ENCODE measurements at places on chromosomes 7 and 10.

GRCh38 chr10:126391192-126391885, 3.1 kb upstream of the ADAM12 start:
- no peak for DNase-seq

DNA sequence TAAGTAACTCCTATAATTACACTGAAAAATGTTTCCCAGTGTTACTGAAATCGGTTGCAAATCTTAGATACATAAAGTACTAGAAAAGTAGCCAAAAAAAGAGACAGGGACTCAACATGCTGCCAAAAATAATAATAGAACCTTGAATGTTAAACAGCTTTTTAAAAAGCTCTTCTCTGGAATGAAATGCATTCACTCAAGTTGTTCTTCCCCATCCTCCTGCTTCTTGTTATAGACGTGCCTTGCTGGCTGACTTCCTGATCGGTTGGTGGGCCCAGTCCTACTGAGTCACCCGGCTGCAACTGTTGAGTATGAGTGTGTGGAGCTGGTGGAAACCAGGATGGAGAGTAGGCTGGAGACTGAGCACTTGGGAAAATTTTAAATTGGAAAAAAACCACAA, 30.6 kb upstream of the RAPGEF5 start:
- DNase-seq, result peak; percentile 68

DNA sequence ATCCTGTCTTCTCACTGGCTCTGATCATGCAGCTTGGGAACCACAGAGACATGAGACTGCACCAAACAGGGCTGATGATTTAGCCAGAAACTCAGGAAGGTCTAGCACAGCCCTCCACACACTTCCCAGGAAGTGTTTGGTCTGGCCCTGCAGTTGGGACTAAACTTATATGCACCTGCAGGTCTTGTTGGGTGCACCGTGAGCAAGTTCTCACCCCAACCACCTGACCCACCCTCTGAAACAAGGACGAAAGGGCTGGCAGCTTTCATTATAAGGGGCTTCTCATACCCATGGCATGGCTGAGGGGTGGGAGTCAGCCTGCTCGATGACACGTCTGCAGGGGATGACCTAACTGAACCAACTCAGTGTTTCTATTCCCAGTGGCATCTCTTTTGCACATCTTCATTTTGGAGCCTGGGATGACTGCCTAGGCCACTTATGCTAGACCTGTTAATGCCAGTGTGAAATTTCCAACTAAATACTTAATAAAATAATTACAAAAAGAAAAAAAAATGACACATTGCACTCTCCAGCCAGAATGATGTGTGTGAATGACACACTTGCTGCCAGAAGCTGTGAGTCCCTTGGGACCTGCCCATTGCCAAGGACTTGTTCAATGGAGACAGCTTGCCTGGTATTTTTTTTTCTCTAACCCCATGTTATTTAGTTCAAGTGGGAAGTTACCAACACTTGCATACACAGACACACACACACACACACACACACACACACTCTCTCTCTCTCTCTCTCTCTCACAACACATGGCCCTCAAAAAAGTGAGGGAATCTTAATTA, 102.6 kb downstream of the NEURL1 start:
- DNase-seq, result no peak

DNA sequence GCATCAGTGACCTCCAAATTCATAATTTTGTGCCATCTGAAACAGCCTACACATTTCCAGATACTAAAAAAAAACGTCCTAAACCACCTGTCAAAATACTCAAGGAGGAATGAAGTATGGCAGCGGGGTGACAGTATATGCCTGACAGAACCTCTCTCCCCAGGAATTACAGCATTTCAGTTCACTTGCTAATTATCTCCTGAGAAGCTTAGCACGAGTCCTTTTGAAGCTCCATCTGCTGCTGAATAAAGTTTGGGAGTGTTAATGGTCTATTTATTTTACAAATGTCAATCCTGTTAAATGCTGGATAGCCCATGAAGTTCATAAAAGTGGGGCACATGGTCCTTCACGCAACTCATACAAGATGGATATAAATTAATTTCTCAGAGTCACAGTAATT, 29.4 kb upstream of the ANLN start:
- no peak for DNase-seq

DNA sequence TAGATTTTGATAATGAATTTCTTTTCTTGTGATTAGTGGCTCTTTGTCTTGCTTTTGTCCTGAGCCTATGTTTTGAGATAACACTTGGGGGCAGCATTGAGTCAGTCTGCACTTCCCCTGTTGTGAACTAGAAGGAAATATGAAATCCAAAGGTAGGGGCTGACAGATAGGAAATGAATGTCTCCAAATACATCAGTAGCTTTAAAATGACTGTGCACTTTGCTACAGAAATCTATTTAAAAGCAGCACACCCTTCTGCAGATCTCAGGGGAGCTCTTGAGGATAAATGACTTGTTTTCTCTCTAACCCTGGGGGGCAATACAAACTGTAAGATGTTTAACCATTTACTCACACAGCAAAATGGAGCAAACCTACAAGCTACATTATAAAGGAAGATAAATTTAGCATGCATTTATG, 176.0 kb upstream of the MYO3A start:
- DNase-seq, result no peak

- no peak for DNase-seq
Measured at GRCh38 chr7:65382452-65382851, 8.8 kb downstream of the ZNF92 start.

DNA sequence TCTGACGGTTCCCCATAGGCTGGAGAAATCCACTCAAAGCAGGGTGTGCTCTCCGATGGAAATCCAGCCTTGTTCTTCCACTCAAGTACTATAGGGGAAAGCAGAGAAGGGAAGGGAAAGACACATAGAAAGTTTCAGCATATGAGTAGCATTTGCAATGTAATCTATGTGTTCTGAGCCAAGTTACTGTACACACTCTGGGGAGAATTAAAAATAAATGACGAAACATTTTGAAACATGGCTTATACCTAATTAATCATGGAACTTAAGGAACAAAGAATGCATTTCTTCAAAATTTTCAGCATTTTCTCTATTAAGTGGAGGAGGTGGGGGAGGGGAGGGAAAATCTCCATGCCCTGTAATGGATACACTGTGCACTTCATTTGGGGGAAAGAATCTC, 198.1 kb upstream of the HABP2 start:
- DNase-seq, result no peak
